ENCODE measurements at places on chromosomes 1 and 21.

DNA sequence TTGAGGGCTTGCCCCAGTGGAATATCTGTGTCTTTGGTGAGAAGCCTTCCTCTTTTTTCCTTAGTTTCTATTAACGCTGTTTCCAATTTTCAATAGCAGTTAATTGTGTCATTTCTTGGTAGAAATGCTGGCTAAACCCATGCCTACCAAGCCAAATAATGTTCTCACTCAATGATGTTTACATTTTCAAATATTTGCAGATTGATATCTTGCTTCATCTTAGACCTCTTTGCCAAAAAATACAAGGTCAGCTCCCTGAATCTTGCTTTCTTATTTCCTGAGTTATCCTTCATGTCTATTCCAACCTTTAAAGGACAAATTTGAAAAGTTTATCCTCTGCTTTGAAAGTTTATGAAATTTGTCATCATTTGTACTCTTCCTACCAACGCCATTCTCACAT, 5.1 kb downstream of the KCNJ15 start:
- DNase-seq, result no peak

DNA sequence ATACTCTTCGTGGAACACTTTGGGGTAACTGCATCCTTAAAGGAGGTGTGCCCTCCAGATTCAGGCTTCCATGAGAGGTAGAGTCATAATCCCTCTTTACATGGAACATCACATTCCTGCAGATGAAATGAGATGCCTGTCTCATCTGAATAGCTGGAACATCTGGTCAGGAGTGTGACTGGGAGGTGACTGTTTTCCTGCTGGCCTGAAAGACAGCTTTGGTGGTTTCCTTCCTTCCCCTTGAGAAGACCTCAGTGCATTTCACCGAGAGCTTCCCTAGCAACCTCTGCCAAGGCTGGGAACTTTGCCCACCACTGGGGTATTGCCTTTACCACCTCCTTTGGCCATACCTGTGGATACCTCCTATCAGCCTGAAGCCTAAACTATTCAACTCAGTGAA, 46.7 kb upstream of the GUCA2A start:
- no peak for DNase-seq

- peak; percentile 73 for DNase-seq
Observed at GRCh38 chr1:226424221-226425003, 16.5 kb upstream of the PARP1 start.

DNA sequence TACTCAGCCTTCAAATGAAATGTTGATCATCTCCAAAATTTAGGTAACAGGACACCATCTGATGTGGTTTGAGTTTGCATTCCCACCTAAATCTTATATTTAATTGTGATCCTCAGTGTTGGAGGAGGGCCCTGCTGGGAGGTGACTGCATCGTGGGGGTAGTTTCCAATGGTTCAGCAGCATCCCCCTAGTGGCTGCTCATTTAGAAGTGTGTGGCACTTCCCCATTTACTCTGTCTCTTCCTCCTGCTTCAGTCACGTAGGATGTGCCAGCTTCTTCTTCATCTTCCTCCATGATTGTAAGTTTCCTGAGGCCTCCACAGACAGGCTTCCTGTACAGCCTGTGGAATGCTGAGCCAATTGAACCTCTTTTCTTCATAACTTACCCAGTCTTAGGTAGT, 731.2 kb downstream of the USP25 start:
- no peak for DNase-seq

DNA sequence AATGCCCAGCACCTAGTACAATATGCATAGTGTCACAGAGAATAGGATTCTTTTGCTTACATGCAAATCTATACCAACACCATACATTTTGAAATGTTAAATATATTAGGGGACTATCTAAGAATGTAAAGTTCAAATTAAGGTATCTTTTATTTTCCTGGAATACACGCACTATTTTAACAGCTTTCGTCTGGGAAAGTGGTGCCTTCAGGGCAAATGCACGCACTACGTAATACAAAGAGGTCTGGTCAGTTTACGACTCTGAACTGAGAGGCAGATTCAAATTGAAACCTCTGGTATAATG, 931 bp downstream of the FUBP1 start:
- no peak for DNase-seq

DNA sequence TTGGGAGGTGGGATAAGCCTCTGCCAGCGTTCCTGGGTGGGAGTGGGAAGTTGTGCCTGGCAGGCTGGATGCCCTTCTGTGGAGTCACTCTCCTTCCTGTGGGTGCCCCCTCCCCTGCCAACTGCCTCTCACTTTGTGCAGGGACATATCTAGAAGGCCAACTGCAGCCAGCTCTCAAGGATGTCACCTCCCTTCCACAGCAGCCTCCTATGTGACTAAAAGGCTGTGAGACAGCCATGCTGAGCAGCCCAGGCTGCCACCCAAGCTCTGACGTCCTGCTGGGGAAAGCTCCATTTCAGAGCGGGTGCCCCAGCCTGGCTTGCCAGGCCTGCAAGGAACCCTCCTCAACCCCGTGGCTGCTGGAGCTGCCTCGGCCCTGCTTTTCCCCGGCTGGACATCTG, 19.6 kb upstream of the SLC26A9 start:
- no peak for DNase-seq

- DNase-seq, result no peak
Observed at GRCh38 chr1:94702442-94702815, 117.7 kb upstream of the SLC44A3 start.

DNA sequence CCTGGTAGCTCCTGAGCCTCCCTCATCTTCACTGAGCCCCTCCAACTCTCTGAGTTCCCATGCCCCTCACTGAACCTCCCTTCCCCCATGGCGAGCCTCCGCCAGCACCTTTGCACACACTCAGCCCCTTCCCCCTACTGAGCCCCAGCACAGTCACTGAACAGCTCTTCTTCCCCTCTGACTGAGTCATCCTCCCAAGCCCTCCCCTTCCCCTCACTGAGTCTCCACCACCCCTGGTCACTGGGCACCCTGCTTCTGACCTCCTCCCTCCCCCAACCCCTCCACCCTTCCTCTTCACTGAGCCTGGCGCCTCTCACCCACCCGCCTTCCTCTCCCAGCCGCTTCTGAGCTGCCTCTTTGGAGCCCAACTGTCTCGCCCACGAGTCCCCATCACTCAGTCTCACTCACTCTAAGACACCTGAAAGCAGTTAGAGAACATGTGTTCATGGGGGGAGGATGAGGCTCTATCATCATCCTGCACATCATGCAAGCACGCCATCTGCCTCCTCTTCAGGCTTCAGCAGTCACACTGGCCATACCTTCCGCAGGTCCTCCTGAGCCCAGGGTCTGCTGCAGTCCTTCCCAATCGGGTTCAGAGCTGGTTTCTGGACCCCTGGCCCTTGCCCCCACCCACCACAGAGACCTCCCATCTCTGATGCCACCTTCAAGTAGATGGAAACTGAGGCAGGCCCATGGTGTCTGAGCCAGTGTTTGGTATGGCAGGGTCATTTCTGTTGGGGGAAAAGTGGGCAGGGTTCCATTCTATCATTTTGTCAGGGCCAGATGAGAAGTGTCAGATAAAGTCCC, 2.0 kb upstream of the TRNP1 start:
- no peak for DNase-seq

- peak; percentile 26 for DNase-seq
Observed at GRCh38 chr1:32201011-32201855, 838 bp downstream of the CCDC28B start.

DNA sequence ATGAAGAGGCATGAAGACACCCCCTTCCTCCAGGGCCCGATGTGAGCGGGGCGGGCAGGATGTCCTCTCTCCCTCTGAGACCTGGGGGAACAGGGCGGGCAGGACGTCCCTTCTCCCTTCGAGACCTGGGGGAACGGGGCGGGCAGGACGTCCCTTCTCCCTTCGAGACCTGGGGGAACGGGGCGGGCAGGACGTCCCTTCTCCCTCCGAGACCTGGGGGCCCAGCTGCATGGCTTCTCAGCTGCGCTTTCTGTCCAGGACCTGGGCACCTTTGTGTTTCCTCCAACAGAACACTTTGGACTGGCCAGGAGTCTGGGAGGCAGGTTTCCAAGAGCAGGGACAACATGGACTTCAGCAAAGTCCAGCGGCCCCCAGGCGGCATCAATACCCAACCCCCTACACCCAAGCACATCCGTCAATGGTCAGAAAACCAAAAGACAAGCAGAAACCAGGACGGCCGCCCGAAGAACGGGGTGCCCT, 30.8 kb upstream of the ADARB1 start:
- DNase-seq, result no peak

- DNase-seq, result no peak
Observed at GRCh38 chr1:43493661-43494450, 36.8 kb upstream of the PTPRF start.

DNA sequence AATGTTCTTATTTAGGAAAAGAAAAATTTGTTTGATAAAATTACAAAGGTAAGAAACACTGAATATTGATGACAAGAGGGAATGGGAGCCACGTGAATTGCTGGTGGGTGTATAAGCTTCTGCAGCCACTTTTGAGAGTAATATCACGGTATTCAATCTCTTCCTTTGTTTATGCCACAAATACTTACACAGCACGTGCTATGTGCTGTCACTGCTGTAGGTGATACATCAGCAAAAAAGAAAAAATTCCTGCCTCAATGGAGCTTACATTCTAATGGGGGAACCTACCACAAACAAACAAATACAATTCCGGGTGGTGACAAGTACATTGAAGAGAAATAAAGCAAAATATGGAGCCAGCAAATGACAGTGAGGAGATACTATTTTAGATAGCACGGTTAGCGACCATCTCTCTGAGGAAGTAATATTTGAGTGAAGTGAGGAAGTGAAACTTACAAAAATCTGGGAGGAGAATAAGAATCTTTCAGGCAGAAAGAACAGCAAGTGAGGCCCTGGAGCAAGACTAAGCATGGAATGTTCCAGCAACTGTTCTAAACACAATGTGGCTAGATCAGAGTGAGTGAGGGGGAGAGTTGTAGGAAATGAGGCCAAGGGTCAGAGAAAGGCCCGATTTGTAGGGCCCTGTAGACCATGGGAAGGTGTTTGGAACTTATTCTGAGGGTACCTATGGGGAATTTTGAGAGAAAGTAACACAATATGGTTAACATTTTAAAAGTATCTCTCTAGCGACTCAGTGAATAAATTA, 2.6 kb upstream of the FCRLB start:
- peak; percentile 25 for DNase-seq

DNA sequence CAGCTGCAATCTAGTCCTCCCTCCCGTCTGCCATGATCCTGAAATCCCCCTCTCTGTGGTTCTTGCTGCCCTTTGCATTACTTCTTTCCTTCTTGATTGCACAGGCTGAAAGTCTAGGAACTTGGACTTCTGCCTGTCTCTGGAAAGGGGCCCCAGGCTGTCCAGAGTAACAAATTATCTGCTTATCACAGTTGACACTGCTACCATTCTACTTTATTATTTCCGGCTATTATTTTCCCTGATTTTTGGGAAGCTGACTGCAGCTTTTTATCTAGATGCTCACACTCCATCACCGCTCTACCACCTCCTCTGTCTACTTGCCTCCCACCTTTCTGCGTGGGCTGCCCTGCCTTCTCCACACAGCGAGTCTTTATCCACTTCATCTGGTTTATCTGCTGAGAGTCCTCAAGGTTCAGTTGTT, 202.1 kb upstream of the PLXNA2 start:
- no peak for DNase-seq

DNA sequence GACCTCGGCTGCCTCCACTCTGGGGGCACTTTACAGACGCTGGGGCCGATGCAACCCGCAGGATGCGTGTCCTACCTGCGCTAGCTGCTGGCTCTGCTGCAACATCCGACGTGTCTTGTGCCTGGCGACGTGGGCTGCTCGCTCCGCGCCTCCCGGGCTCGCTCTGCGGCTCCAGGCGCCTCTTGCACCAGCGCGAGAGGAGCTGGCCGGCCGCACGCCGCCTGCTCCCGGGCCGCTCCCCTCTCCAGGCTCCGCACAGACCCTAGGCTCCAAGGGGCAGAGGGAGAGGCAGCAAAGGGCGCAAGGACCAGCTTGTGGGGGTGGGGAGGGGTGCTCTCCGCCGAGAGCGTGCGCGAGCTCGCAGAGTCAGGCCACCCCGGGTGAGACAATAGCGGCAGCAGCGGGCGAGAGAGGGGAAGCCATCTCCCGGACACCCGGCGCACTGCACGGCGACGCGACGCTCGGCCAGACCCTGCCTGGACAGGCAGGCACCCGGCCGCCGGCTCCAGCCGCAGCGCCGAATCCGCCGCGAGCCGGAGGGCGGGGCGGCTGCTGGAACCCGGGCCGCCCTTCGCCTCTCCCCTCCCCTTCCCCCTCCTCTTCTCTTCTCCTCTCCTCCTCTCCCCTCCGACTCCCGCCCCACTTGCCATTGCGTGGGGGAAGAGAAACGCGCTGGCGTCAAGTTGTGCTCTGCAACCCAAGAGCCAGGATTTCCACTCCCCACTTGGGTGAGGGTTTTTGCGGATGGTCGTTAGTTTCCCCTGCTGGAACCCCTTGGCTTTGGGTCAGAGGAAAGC, at the start of gene PIK3C2B:
Gene PIK3C2B, minus strand, starts transcription at position 525 of the 797 bp plus-strand sequence. CDS start 25,003 bp downstream, outside the sequence.
- DNase-seq, result peak; percentile 95

- no peak for DNase-seq
Observed at GRCh38 chr1:193766329-193766728, 579.9 kb upstream of the B3GALT2 start.

- DNase-seq, result peak; percentile 11
Observed at GRCh38 chr1:87464022-87464490, 135.4 kb downstream of the LMO4 start.

- DNase-seq, result peak; percentile 18
Observed at GRCh38 chr1:152348447-152348846, 11.4 kb downstream of the FLG2 start.

- no peak for DNase-seq
Observed at GRCh38 chr1:168771104-168771630, 42.2 kb upstream of the DPT start.

DNA sequence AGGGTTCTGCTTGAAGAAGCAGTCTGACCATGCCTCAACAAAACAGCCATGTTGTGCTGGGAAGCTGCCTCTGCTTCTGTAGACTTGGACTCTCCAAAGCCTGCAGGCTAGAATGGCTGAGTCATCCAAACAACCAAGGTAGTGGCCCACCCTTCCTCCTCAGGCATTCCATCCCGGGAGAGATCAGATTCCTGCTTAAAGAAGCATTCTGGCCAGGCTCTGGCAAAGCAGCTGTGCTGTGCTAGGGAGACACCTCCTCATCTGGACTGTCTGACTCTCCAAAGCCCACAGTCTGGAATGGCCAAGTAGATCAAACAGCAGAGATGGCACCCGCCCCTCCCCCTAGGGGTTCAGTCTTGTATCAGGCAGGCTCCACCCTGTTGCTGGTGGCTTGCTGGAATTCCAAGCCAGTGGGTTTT, 38.3 kb upstream of the F3 start:
- no peak for DNase-seq

GRCh38 chr1:7891804-7892203, 38.9 kb upstream of the UTS2 start:
- no peak for DNase-seq

GRCh38 chr1:207389728-207390464, 64.2 kb upstream of the CR2 start:
- DNase-seq, result no peak

DNA sequence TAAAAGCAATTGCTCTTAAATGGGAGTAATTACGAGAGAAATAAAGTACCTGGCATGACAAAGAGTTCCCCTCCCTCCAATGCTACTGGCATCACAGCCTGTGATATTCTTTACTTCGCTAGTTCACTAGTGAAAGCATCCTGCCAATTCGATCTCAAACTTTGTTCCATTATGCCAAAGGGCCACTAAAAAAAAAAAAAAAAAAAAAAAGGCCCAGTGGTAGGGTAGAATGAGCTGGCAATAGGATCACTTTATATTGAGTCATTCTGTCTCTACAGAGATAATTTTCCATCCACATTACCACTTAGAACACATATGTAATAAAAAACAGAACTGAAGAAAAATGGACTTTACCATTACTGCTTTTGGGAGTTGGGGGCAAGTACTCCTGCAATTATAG, 11.2 kb downstream of the PUM1 start:
- no peak for DNase-seq

- no peak for DNase-seq
Observed at GRCh38 chr21:45129189-45129923, 55.0 kb downstream of the ADARB1 start.
